ENCODE measurements at places on chromosomes 3 and 15. TPM values are rescaled to one million over a fixed set of nuclear protein-coding genes. Genes with fewer than 3 reads are reported as not detected.

GRCh38 chr3:107753976-107754375, 231.2 kb downstream of the BBX start:
- no peaks in the 10 kb centered on the region for H3K36me3 ChIP-seq
- H3K27me3 ChIP-seq, result no peaks in the 10 kb centered on the region
- H3K4me3 ChIP-seq, result no peak overlapping the region

- no peaks in the 10 kb centered on the region for H3K27me3 ChIP-seq
- no peak overlapping the region for H3K27ac ChIP-seq
- DNase-seq, result no peak
- H3K36me3 ChIP-seq, result no peaks in the 10 kb centered on the region
Measured at GRCh38 chr3:32577581-32578556, 7.2 kb upstream of the DYNC1LI1 start.

- H3K36me3 ChIP-seq, result no peaks in the 10 kb centered on the region
- no peaks in the 10 kb centered on the region for H3K4me1 ChIP-seq
- H3K27ac ChIP-seq, result no peak overlapping the region
- DNase-seq, result no peak
Measured at GRCh38 chr15:69887009-69887408, 210.7 kb downstream of the TLE3 start.

DNA sequence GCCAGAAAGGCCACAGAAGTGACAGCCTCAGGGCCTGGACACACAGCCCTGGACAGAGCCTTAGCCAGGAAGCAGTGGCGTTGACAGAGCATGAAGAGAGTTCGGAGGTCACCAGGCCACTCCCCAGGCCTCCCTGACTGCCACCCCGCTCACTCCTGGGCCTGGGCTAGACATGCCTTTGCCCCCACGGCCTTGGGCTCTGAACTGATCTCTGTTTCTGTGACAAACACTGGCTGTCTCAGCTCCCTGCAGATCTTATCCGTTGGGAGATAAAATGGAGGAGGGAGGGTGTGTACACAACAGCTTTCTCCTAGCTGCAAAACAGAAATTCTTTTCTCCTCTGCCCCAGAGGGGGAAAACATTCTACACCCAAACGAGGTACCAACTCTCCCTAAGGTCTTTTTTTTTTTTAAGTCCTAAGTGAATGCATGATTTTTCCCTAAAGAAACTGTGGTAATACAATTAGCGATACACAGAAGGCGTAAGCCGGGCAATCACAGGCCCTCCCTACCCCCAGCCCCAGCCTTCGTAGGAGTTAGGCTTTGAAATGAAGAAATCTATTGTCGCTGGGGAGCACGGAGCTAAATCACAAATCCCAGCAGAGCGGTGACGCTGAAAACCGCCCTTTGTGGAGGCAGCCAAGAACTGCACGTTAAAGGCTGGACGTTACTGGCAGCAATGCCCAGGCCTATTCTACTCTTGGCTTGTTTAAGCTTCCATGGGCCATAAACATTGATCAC, 45.0 kb downstream of the SRGAP3 start:
- H3K4me3 ChIP-seq, result no peak overlapping the region
- no peaks in the 10 kb centered on the region for H3K36me3 ChIP-seq

DNA sequence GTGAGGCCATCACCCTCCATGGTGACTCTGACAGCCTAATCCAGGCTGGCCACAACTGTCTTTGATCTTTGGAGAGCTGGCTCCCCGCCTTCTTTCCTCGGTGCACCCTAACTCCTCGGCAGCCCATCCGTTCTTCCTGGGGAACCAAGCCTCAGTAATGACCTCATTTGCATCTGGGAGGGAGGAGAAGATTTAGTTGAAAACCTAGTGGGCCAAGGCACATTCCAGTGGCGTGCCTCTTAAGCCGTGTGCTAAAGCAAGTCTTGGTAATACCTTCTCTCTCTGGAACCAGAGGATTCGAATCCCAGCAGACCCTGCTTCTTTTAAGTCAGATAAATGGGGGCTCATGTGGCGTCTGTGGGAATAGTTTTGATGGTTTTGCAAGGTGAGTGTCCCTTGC, 233.1 kb downstream of the EBLN2 start:
- H3K27me3 ChIP-seq, result peaks cover 58% of the 10 kb centered on the region
- no peak for DNase-seq
- H3K27ac ChIP-seq, result no peak overlapping the region
- H3K4me3 ChIP-seq, result no peak overlapping the region

GRCh38 chr3:59759298-59760031, 709.6 kb upstream of the CFAP20DC start:
- no peaks in the 10 kb centered on the region for H3K4me1 ChIP-seq
- DNase-seq, result no peak

GRCh38 chr3:64925575-64925974, 237.8 kb upstream of the ADAMTS9 start:
- no peak overlapping the region for H3K4me3 ChIP-seq
- no peaks in the 10 kb centered on the region for H3K36me3 ChIP-seq
- H3K27ac ChIP-seq, result no peak overlapping the region
- H3K27me3 ChIP-seq, result peaks cover 7% of the 10 kb centered on the region
- no peaks in the 10 kb centered on the region for H3K4me1 ChIP-seq
- no peak for DNase-seq

DNA sequence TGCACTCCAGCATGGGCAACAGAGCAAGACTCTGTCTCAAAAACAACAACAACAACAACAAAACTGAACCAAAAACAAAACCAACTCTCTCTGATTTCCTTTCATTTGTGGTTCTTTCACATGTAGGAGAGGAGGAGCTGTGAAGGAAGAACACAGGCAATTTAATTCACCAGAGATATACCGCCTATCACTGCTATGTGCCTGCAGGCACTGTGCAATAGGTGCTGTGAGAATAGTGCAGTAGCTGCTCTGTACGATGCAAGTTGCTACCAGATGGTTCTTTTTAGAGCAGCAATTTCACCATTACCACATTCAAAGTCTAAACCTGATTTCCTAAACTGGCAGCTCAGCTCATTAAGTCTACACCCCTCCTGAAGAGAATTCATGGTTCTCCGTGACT, 11.3 kb upstream of the PROK2 start:
- no peaks in the 10 kb centered on the region for H3K36me3 ChIP-seq
- peaks cover 23% of the 10 kb centered on the region for H3K27me3 ChIP-seq
- H3K4me3 ChIP-seq, result no peak overlapping the region
- H3K27ac ChIP-seq, result no peak overlapping the region
- no peak for DNase-seq
- no peaks in the 10 kb centered on the region for H3K4me1 ChIP-seq

GRCh38 chr15:55279746-55280351, 9.8 kb downstream of the RAB27A start:
- peak overlapping the region; percentile 9 for H3K4me3 ChIP-seq
- no peaks in the 10 kb centered on the region for H3K27me3 ChIP-seq
- no peak overlapping the region for H3K27ac ChIP-seq
- peak; percentile 65 for DNase-seq
- H3K36me3 ChIP-seq, result no peaks in the 10 kb centered on the region
- H3K4me1 ChIP-seq, result peaks cover 22% of the 10 kb centered on the region

DNA sequence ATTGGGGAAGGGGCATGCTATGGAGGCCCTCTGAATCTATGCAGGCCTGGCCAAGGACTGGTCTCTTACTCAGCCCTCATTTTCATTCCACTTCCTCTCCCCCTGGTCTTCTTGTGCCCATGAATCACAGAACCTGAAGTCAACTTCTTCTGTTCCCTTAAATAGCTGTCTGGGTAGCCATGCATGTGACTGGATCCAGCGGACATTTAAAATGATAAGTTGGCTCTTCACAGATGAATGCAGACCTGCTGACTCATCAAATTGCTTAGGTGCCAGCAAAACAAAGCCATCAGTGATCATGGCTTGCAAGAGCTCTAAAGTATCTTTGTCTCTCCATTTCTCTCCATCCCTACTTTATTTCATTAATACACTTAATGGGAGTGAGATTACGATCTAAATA, 90.1 kb upstream of the CADPS start:
- H3K27ac ChIP-seq, result no peak overlapping the region
- no peak for DNase-seq
- no peaks in the 10 kb centered on the region for H3K27me3 ChIP-seq
- H3K4me3 ChIP-seq, result no peak overlapping the region
- H3K36me3 ChIP-seq, result no peaks in the 10 kb centered on the region

GRCh38 chr3:190360228-190360627, 27.7 kb upstream of the CLDN16 start:
- no peaks in the 10 kb centered on the region for H3K36me3 ChIP-seq
- DNase-seq, result no peak
- H3K27ac ChIP-seq, result no peak overlapping the region
- H3K27me3 ChIP-seq, result no peaks in the 10 kb centered on the region

DNA sequence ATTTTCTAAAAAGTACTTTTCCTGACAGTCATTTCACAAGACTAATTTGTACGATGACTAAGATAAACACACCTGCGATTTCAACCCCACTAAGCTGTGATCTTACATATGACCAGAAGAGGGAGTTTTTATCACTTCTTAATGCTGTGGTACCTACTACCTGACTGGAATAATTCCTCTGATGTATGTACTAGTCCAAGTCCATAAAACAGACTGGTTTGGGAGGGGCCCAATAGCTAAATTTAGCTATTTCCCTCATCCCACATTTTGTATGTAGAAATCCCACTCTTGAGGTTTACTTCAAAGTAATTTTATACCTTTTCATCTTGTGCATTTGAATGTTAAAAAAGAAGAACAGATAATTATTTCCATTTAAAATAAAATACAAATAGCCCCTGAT, 49.7 kb upstream of the SCAANT1 start:
- H3K4me3 ChIP-seq, result no peak overlapping the region
- H3K27me3 ChIP-seq, result no peaks in the 10 kb centered on the region
- peak; percentile 39 for DNase-seq
- no peaks in the 10 kb centered on the region for H3K4me1 ChIP-seq

DNA sequence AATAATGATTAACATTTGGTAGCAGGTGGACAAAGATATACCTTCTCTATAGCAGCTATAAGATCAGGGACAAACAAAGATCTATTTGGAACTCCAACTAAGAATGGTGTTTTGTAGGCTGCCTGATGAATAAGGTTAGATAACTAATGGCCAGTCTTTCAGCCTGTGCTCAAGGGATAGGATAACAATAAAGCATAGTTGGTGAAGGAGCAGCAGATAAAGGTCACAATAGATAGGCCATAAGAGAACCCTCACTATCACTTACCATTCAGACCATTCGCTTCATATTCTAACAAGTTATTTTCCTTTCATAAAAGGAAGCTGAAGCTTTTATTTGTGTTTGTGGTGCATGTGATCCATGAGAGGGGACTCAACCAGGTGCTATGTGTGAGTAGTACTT, 19.8 kb downstream of the EPM2AIP1 start:
- peaks cover 9% of the 10 kb centered on the region for H3K4me1 ChIP-seq
- no peak overlapping the region for H3K27ac ChIP-seq
- DNase-seq, result no peak

DNA sequence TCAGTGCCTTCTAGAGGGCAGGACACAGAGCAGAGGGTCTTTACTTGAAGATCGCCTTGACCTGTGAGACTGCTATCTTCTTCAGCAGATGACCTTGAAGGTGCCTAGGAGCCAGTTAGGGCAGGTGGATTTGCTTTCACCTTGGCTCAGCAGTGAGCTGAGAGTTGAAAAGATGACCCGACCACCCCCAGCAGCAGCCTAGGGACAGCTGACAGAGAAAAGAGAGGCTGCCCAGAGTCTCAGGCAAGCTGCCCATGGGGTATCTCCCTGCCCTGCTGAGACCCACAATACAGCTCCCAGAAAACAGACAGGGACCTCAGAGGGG, 453 bp upstream of the LTF start:
- peaks cover 16% of the 10 kb centered on the region for H3K27me3 ChIP-seq
- H3K4me3 ChIP-seq, result no peak overlapping the region
- H3K4me1 ChIP-seq, result no peaks in the 10 kb centered on the region
- no peak for DNase-seq
- H3K27ac ChIP-seq, result no peak overlapping the region

DNA sequence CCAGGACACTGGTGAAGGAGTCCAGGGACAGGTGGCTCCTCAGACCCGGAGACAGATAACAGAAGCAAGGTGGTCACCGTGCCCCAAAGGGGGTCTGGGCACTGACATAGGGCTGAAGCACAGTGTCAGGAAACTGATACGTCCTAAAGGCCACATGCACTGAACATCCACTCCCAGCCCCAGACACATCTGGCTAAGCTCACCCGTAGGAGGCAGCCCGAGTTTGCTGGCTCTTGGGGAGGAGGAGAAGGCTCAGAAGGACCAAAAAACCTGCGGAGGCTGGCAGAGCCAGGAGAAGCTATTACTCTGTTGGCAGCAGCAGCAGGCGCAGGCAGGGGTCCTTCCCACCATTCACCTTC, 1.2 kb downstream of the CACNA2D2 start:
- DNase-seq, result no peak
- H3K4me3 ChIP-seq, result peak overlapping the region; percentile 63
- H3K27me3 ChIP-seq, result no peaks in the 10 kb centered on the region
- no peaks in the 10 kb centered on the region for H3K36me3 ChIP-seq
- no peak overlapping the region for H3K27ac ChIP-seq

GRCh38 chr3:151432616-151433372, 28.1 kb downstream of the IGSF10 start:
- H3K36me3 ChIP-seq, result no peaks in the 10 kb centered on the region
- H3K27ac ChIP-seq, result no peak overlapping the region

GRCh38 chr15:88835119-88835518, 31.9 kb downstream of the ACAN start:
- H3K27me3 ChIP-seq, result no peaks in the 10 kb centered on the region
- DNase-seq, result no peak
- no peaks in the 10 kb centered on the region for H3K36me3 ChIP-seq
- no peaks in the 10 kb centered on the region for H3K4me1 ChIP-seq
- H3K27ac ChIP-seq, result no peak overlapping the region

- H3K36me3 ChIP-seq, result peaks cover 18% of the 10 kb centered on the region
- H3K27me3 ChIP-seq, result no peaks in the 10 kb centered on the region
- no peak for DNase-seq
- peak overlapping the region; percentile 81 for H3K27ac ChIP-seq
Measured at GRCh38 chr3:51966922-51967383, 301 bp downstream of the PCBP4 start.

GRCh38 chr15:49471733-49472132, 48.7 kb downstream of the FGF7 start:
- H3K27ac ChIP-seq, result no peak overlapping the region
- no peaks in the 10 kb centered on the region for H3K4me1 ChIP-seq
- H3K36me3 ChIP-seq, result no peaks in the 10 kb centered on the region

- DNase-seq, result no peak
- no peaks in the 10 kb centered on the region for H3K4me1 ChIP-seq
- no peaks in the 10 kb centered on the region for H3K27me3 ChIP-seq
- no peak overlapping the region for H3K4me3 ChIP-seq
Measured at GRCh38 chr3:192082730-192083660, 622.0 kb downstream of the PYDC2 start.

DNA sequence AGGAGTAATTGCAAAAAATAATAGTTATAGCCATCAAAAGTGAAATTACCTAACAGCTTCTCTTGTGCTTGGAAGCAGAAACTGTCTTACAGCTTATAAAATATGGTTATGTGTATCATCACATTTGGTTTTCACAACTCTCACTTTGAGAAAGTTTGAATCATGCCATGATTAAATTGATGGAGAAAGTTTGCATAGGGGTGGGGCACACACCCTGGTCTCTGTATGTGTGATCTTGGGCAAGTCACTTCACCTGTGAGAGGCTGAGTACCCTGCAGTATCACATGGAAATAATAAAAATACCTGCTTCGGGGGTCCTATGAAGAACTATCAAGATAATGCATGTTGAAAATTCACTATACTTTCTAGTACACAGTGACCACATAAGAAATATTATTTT, 471.4 kb downstream of the RAP2B start:
- no peaks in the 10 kb centered on the region for H3K27me3 ChIP-seq
- no peak overlapping the region for H3K4me3 ChIP-seq
- DNase-seq, result no peak
- no peaks in the 10 kb centered on the region for H3K36me3 ChIP-seq
- H3K4me1 ChIP-seq, result no peaks in the 10 kb centered on the region

Gene SAMMSON
- total RNA-seq, result not detected

Gene WDR5B
- 3.4 TPM for total RNA-seq

Gene CPNE9
- 0.98 TPM for total RNA-seq

Gene ISL2
- 11.6 TPM for total RNA-seq

Gene MKRN2OS
- not detected for total RNA-seq

Gene IMPG2
- total RNA-seq, result 0.20 TPM
